ENCODE measurements at places on chromosomes 13 and 19.

GRCh38 chr13:75811841-75812240 lies 175.7 kb downstream of the LMO7 start:
- DNase-seq, result no peak

GRCh38 chr19:806815-807421 lies 9.7 kb downstream of the PTBP1 start:
- DNase-seq, result no peak

DNA sequence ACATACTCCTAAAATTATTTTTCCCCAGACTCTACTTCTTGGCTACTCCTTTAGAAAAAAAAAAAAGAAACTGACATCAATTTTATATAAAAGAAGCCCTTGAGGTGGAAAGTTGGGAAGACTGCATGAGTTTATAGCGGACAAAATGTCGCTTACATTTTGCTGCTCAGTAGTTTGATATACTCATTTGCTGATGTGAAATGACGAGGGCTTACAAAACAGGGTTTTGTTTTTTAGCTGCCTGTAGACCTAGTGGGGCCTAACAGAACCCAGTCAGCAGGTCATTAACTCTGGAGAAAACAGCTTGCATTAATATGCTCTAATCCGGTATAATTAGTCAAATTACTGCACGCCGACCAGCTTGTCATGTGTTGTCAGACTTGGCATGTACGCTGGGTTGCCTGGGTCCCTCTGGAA lies 37.6 kb upstream of the MAB21L1 start:
- DNase-seq, result no peak

DNA sequence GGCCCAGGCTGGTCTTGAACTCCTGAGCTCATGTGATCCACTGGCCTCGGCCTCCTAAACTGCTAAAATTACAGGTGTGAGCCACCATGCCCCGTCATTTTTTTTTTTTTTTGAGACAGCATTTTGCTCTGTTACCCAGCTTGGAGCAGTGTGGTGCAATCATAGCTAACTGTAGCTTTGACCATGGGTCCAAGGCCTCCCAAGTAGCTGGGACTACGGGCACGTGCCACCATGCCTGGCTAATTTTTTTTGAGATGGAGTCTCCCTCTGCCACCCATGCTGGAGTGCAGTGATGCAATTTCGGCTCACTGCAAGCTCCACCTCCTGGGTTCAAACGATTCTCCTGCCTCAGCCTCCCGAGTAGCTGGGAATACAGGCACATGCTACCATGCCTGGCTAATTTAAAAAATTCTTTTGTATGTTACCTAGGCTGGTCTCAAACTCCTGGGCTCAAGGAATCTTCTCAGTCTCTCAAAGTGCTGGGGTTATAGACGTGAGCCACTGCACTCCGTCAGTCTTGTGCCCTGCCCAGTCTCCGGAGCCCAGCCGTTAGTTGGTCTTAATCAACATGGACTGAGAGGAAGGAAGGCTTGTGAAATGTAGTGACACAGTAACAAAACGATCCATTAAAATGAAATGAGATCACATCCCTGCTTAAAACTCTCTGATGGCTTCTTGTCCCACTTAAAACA lies 1.4 kb upstream of the LRG1 start:
- no peak for DNase-seq

- DNase-seq, result no peak
Measured at GRCh38 chr13:61486496-61486895, 70.8 kb upstream of the PCDH20 start.

DNA sequence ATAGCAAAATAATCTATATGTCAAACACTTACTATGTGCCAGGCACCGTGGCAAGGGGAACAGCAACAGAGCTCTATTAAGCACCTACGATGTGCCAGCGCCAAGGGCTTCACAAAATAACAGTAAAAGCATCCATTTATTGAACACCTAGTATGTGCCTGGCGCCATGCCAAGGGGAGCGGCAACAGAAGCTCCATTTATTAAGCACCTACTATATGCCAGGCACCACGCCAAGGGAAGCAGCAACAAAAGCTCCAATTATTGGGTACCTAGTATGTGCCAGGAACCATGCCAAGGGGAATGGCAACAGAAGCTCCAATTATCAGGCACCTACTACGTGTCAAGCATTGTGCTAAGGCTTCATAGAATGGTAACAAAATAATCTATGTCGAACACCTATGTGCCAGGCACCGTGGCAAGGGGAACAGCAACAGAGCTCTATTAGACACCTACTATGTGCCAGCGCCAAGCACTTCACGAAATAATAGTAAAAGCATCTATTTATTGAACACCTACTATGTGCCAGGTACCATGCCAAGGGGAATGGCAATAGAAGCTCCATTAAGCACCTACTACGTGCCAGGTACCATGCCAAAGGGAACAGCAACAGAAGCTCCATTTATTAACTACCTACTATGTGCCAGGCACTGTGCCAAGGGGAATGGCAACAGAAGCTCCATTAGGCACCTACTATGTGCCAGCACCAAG lies 107.7 kb downstream of the PTPRS start:
- DNase-seq, result no peak

- peak; percentile 34 for DNase-seq
Measured at GRCh38 chr13:51453959-51454703, 1.3 kb upstream of the INTS6 start.

GRCh38 chr13:20093951-20094350 lies 66.9 kb downstream of the GJA3 start:
- DNase-seq, result no peak

DNA sequence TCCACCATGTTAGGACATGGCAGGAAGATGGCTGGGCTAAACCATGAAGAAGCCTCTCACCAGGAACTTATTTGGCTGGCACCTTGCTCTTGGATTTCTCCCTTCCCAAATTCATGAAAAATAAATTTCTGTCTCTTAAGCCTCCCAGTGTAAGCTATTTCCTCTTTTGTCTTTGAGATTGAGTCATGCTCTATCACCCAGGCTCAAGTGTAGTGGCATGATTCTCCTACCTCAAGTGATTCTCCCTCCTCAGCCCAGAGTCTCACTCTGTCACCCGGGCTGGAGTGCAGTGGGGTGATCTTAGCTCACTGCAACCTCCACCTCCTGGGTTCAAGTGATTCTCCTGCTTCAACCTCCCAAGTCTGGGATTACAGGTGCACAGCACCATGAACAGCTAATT lies 12.6 kb downstream of the ZNF888 start:
- no peak for DNase-seq

DNA sequence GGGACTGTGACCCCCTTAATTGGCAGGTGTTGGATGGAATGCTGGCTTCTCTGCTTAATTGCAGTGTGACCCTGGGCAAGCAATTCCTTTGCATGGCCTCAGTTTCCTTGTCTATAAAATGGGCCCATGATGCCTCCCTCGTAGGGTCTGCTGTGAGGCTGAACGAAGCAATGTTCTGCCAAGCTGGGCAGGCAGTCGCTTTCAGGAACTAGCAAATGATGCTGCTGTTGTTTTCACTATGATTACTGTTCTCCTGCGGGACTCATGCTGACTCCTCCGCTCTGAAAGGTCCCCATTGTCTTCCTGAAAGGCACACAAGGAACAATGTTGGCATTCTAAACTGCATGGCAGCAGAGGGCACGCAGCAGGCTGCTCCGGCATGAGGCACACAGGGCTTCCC lies 6.8 kb downstream of the BICRA start:
- no peak for DNase-seq

- peak; percentile 70 for DNase-seq
Measured at GRCh38 chr19:12994701-12995595, at the start of gene NFIX. Gene NFIX, plus strand, starts transcription at chr19:12995475. Its CDS starts 363 bp downstream, at chr19:12995838.

DNA sequence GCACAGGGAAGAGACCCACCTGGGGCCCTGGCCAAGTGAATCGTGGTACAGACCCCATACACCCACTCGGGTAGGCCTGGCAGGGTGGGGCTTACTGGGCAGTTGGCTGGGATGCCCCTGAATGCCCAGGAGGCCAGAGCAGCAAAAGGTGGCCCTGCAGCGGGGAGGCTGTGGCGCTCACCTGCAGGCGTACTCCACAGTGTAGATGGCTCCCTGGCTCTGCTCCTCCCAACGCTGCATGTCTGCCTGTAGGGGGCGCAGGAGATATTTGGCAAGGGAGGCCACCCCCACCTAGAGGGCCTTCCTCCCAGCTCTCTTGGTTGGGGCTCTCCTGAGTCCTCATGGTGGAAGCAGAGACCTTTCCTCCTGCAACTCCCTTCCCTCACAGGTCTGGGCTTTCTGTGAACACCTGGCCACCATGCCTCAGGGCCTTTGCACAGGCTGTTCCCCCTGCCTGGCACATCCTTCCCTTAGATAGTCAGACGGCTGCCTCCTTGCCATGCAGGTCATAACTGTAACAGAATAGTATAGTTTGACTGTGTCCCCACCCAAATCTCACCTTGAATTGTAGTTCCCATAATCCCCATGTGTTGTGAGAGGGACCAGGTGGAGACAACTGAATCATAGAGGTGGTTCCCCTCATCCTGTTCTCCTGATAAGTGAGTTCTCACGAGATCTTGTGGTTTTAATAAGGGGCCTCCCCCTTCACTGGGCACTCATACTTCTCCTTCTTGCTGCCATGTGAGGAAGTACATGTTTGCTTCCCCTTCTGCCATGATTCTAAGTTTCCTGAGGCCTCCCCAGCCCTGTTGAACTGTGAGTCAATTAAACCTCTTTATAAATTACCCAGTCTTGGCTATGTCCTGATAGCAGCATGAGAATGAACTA lies 5.9 kb downstream of the BORCS8 start:
- peak; percentile 57 for DNase-seq

DNA sequence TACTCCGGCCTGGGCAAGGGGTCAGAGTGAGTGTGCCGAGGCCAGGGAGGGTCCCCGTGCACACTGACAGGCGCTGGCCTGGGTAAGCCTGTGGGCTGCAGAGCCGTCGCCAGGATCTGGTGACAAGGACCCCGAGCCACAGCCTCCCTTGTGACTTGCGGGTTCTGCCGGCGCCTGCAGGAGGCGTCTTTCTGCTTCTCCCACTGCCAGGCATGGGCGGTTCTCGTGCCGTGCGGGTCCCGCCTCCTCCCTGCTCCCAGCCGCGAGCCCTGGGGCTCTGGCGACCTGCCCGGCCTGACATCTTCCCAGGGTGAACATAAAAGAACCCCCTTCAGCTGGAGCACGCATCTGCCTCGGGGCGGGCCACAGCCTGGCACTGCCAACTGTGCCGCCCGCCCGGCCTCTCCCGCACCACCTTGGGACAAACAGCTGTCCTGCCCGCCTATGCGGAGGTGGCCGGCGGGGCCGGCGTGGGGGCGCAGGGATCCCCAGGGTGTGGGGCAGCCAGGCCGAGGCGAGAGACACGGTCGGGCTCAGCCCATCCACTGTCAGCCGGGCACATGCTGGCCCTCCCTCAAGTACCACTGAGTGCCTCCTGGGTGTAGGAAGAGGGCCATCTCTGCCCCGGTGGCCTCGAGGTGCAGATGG lies 1.5 kb upstream of the HCN2 start:
- peak; percentile 71 for DNase-seq

DNA sequence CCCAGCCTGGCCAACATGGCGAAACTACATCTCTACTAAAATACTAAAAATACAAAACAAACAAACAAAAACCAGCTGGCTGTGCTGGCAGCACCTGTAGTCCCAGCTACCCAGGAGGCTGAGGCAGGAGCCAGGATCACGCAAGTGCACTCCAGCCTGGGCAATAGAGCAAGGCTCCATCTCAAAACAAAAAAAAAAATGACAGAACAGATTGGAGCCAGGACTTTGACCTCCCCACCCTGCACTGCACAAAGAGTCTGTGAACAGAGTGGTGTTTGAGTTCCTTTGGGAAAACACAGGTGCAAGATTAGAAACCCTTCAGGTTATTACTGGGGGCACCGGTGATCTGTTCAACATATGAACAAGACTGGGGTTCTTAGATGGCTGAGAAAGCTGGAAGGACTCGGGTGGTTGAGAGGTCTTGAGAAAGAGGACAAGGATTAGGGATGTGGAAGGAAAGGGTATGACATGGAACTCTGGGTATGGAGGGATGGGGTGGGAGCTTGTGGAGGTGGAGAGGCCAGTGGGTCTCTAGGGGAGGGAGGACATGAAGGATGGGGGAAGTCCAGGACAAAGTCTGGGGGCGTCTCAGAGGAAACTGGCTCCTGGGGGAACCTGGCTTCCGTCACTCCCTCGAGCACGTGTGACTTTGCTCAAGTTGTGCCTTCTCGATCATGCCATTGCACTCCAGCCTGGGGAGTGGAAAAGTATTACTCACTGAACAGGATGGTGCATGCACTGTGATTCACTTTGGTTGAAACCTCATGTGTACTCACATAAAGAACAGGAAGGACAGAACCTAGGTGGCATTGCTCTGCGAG lies 25.9 kb downstream of the RCN3 start:
- DNase-seq, result peak; percentile 74

GRCh38 chr19:41936416-41936850 lies 8.2 kb upstream of the ERFL start:
- DNase-seq, result no peak

- DNase-seq, result no peak
Measured at GRCh38 chr19:6219586-6220290, 60.0 kb downstream of the MLLT1 start.

GRCh38 chr19:55486043-55486970 lies 1.3 kb downstream of the NAT14 start:
- DNase-seq, result peak; percentile 25

GRCh38 chr13:43009506-43009905 lies 13.9 kb upstream of the DNAJC15 start:
- no peak for DNase-seq

GRCh38 chr19:20077791-20078463 lies at the start of gene ZNF90:
Gene ZNF90, plus strand, starts transcription at chr19:20078000. Its CDS starts 133 bp downstream, at chr19:20078133.
- DNase-seq, result peak; percentile 98

- DNase-seq, result peak; percentile 45
Measured at GRCh38 chr13:112891477-112892401, 77.3 kb upstream of the MCF2L start.

GRCh38 chr19:48999481-49000325 lies 6.0 kb downstream of the RUVBL2 start:
- DNase-seq, result peak; percentile 63

GRCh38 chr19:51729781-51730180 lies 6.0 kb upstream of the HAS1 start:
- DNase-seq, result no peak

DNA sequence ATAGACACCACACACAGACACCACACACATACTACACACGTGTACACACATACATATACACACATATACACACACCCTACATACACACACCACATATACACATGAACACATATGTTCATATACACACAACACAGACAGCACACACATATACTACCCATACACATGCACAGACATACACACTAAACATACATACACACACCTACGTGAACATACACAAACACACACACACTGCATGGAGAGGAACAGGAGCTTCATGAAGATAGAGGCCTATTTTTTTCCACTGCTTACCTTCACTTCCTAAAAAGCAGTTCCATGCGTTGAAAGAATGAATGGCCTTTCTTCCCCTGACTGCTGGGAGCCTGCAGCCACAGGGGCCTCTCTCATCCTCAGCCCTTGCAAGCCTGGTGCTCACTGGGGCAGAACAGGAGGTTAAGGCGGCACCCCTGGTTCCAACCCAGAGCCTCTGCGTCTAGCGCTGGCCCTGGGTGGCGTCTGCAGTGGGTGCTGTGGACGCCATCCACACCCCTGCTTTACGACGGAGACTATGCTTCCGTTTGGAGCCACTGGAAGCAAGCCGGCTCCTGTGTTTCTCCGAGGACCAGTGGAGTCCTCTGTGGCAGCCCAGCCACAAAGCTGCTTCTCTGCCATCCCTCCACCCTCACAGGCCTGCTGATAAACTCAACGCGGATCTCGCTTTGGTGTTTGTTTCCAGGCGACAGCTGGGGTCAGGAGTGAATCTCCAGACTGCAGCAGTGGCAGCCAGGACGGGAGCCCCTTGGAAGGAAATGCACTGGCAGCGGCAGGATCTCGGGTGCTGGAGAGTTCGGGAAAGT lies 1.9 kb upstream of the RASA3 start:
- peak; percentile 79 for DNase-seq

GRCh38 chr13:27425158-27425917 lies 919 bp downstream of the GTF3A start:
- peak; percentile 44 for DNase-seq

- DNase-seq, result no peak
Measured at GRCh38 chr13:44058624-44059215, 179.0 kb downstream of the LACC1 start.

GRCh38 chr19:9565900-9566705 lies 18.2 kb downstream of the ZNF121 start:
- peak; percentile 22 for DNase-seq
